ENCODE measurements at places on chromosomes 4 and X. TPM values are rescaled to one million over a fixed set of nuclear protein-coding genes. Genes with fewer than 3 reads are reported as not detected.

Gene EMCN
- total RNA-seq: 62.5 TPM

Gene CAMK2D
- total RNA-seq: 30.0 TPM

Gene FAM133A
- total RNA-seq: not detected

Gene RTL5
- 1.1 TPM for total RNA-seq

Gene SCML1
- total RNA-seq: 5.7 TPM

Gene PDLIM5
- total RNA-seq: 85.8 TPM

Gene KLB
- total RNA-seq: 0.06 TPM

Gene COL4A6
- total RNA-seq: 0.16 TPM

Gene CAPN6
- not detected for total RNA-seq

Gene VEGFD
- 0.44 TPM for total RNA-seq

Gene CXCL3
- total RNA-seq: 1.1 TPM

Gene CENPVL2
- not detected for total RNA-seq

Gene DRD5
- not detected for total RNA-seq

Gene PCDH18
- total RNA-seq: 1.6 TPM

Gene GPC3
- total RNA-seq: not detected

Gene SOWAHB
- not detected for total RNA-seq

Gene TEX13B
- not detected for total RNA-seq

Gene GYPA
- not detected for total RNA-seq

Gene CLGN
- total RNA-seq: 0.81 TPM

Gene PLAC8
- total RNA-seq: 0.19 TPM

Gene NAA11
- total RNA-seq: not detected

Gene RTL9
- not detected for total RNA-seq

Gene HSD17B10
- total RNA-seq: 61.2 TPM

Gene LAP3
- 222 TPM for total RNA-seq

Gene TRIM60
- not detected for total RNA-seq

Gene CCNA2
- total RNA-seq: 59.1 TPM

Gene COX7B2
- not detected for total RNA-seq

Gene ZFP42
- total RNA-seq: 0.16 TPM

Gene TECRL
- total RNA-seq: not detected

Gene ARAP2
- 1.1 TPM for total RNA-seq

Gene MMRN1
- total RNA-seq: 190 TPM

Gene UNC5C
- total RNA-seq: 0.13 TPM

Gene TCEAL9
- total RNA-seq: 61.4 TPM

Gene FRAS1
- 1.3 TPM for total RNA-seq

Gene ODAM
- total RNA-seq: not detected

Gene CT45A1
- total RNA-seq: not detected

Gene CT45A10
- total RNA-seq: not detected

Gene TCP11X2
- not detected for total RNA-seq

Gene SGCB
- 14.6 TPM for total RNA-seq

Data from bladder microvascular endothelial cell (primary cell).